ENCODE measurements at places on chromosomes 11 and 22.

GRCh38 chr11:13222285-13222684 lies 55.3 kb upstream of the BMAL1 start:
- DNase-seq, result no peak

DNA sequence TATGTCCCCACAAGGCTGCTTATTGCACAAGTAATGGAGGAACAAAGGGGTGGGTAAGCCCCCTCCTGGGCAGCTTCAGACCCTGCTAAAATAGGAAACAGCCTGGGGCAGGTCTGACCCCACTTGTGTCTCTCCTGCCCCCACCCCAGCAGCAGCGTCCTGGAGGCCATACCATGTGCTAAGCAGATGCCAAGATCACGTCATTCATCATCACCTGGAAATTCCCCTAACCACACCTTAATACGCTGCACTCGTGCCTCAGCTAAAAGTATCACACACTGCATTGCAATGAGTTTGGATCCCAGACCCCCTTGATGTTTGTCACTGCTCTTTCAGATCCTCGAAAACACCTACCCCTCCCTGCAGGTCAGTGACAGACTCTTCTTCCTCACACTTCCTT lies 27.8 kb upstream of the GGTLC2 start:
- DNase-seq, result no peak

GRCh38 chr11:76094740-76095139 lies 111.6 kb downstream of the WNT11 start:
- DNase-seq, result no peak

DNA sequence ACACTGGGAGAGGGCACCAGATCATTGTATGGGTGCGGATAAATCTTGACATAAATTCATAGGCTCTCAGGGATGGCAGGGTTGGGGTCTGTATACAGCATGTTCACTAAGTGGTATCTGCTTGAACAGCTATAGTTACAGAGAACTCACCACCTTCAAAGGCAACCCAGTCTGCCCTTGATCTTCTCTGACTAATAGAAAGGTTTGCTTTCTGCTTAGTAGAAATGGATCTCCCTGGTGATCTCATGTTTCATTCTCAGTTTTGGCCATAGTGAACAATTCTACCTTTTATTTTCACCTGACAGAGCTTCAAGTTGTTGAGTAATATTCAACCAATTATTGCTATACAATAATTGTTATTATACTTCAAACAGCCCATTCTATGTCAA lies 32.4 kb downstream of the CNTF start:
- no peak for DNase-seq

GRCh38 chr22:17104336-17104935 lies 16.7 kb downstream of the TMEM121B start:
- no peak for DNase-seq

DNA sequence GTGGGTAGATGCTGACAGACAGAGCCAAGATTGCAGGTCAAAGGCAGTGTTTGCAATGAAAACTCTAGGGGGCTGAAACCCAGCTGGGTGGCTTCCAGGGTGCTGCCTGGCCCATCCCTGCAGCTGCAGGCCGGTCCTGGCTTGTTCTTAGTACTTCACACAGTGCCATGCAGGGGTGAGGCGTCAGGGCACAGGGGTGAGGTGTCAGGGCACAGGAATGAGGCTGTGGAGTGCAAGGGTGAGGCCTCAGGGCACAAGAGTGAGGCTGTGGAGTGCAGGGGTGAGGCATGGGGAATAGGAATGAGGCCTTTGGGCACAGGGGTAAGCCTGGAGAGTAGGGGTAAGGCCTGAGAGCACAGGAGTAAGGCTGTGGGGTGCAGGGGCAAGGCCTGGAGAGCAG lies 337.6 kb downstream of the TBC1D22A start:
- DNase-seq, result no peak

DNA sequence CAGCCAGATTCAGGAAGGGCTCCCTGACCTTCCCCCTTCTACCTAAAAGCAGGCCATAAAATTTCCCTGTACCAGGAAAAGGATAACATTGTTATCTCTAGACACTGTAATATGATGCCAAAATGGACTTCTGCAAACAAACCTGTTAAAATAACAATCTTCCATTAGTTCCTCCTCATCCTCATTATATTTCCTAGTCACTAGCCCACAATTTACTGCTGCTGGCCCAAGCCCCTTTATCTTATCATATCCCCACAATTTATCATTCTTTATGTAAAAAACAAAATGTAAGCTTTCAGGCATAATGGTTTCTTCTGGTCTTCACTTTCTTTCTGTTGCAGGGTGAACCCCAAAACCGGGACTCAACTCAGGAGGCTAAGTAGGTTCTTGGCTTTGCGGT lies 1132.1 kb upstream of the CNTN5 start:
- no peak for DNase-seq

- DNase-seq, result no peak
Measured at GRCh38 chr22:50270666-50271394, 650 bp upstream of the MAPK11 start.

DNA sequence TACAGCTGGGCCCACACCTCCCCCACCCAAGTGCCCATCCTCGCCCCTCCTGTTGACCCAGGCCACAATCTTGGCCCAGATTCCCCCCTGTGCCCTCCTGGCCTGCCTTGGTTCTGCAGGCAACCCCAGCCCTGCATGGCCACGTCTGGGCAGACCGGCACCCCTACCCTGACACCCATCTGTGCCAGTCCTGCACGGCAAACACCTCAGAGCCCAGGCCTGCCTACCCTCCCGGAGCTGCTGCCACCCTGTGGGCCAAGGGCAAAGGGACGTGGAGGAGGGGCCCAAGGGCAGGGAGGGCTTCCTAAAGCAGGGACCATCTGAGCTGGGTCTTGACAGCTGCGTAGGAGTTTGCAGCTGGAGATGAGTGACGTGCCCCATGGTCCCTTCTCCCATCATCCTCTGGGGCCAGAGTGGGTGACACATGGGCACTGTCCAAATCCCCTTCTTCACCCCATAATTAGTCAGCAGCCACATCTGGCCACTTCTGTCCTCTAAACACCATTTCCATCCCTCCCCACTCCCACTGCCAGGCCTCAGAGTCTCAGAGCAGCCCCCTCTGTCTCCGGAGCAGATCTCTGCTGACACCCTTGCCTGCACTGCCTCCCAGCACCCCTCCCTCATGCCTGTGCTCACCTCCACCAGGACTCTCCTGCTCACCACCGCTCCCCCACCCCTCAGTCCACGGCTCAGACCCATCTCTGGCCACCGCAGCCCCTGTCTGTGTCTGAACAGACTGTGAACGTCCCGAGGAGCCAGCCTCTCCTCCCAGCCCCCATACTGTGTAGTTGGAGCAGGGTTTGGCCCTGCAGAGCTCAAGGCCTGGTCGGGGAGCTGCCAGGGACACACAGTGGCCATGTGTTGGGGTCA lies 35.6 kb upstream of the PPARA start:
- no peak for DNase-seq

GRCh38 chr22:35861451-35861850 lies 143.8 kb downstream of the APOL5 start:
- DNase-seq, result no peak
